CD4-positive, alpha-beta T cell treated with Interleukin-21 for 1 hour (primary cell): ENCODE measurements at places on chromosomes 16 and 17.

DNA sequence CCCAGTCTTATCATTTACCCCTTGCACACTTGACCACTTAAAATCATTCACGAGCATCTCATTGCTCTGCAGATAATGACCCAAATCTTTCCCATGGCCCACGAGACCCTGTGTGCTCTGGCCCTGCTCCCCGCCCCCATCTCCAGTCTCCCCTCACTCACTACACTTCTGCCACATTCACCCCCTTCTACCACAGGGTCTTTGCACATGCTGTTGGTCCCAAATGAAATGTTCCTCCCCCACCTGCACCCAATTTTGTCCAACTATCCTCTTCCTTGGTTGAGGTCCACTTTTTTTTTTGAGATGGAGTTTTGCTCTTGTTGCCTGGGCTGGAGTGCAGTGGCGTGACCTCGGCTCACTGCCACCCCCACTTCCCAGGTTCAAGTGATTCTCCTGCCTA, 39.2 kb downstream of the CCDC42 start:
- DNase-seq: no peak

DNA sequence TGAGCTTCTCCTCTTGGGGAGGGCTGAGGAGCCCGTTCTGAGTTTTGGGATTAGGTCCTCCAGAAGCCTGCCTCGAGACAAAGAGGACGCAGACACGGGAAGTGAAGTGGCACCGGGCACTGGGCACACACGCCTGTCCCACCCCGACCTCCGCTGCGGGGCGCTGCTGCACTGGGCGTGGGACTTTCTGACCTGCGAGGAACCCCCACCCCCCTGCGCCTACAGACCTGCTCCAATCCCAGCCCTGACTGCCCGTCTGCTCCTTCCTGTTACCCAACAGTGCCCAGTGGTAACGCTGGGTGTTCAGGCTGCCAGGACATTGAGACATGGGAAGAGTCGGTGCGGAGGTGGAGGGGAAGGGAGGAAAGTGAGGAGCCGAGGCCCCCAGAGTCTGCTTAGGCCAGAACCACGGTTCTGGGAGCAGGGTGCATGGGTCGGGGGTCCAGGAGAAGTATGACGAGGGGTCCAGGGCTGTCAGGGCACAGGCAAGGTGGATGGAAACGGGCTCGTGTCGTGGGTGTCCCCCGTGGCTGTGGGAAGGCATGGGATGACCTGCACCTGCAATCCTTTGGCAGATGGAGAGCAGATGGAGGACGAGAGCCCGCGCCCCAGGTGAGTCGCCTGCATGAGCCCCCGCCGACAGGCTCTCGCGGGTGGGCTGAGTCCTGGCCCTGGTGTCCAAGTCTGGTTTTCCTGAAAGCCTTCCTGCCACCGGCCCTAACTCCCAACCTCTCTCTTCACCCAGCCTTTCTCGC, 112.0 kb upstream of the CREBBP start:
- no peak for DNase-seq

DNA sequence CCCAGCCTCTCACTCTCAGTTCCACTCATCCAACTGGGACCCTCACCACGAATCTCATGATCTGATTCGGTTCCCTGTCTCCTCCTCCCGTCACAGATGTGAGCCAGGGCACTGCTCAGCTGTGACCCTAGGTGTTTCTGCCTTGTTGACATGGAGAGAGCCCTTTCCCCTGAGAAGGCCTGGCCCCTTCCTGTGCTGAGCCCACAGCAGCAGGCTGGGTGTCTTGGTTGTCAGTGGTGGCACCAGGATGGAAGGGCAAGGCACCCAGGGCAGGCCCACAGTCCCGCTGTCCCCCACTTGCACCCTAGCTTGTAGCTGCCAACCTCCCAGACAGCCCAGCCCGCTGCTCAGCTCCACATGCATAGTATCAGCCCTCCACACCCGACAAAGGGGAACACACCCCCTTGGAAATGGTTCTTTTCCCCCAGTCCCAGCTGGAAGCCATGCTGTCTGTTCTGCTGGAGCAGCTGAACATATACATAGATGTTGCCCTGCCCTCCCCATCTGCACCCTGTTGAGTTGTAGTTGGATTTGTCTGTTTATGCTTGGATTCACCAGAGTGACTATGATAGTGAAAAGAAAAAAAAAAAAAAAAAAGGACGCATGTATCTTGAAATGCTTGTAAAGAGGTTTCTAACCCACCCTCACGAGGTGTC, 26.6 kb downstream of the STH start:
- no peak for DNase-seq

- peak; percentile 8 for DNase-seq
Measured at GRCh38 chr17:48997103-48997826, at the start of gene IGF2BP1. Gene IGF2BP1, plus strand, starts transcription at chr17:48997385. Its CDS starts 361 bp downstream, at chr17:48997746.

DNA sequence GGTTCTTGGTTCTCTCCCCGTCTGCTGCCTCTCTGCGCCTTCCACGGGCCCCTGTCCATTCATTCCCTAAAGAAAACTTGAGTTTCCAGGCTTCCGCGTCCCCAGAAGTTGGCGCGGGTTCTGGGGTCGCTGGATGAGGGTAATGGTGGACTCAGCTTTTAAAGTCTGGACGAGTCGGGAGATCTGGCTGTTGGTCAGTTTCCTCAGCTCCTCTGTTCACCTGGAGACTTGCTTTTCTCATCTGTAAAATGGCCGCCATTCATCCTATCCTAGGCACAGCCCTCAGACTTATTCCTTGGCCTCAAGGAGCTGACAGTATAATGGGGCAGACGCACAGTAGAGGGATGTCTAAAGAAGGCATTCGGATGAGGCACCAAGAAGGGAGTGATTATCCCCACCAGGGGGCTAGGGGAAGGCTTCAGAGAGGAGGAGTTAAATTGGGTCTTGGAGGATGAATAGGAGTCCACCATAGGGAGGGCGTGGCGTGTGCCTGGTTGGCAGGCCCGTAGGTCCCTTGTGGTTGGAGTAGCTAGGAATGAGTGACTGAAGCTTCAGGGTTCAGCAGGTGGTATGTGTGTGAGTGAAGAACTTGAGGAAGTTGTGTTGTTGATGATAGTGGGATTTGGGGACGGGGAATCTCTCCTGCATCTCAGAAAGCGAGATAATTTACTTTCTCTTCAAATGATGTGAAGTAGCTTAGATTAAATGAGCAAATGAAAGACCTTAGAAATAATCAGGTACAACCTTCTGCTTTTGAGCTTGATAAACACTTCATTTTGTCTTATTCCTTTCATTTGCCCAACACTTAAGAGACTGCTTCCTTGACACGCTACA, 652 bp downstream of the VPS35L start:
- DNase-seq: peak; percentile 35

DNA sequence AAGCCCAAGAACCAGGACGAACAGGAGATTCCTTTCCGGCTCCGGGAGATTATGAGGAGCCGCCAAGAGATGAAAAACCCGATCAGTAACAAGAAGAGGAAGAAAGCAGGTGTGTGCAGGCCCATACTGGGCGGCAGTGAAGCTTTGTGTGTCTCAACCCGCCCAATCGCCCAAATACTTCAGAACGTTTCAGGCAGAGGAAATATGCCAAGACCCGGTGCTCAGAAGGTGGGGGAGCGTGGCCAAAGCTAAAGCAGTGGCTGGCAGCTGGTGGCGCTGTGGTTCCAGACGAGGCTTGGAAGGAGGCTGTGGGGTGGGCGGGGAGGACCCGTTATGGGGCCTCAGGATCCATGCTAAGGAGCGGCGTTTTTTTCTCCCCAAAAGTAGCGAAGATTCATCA, 1.2 kb downstream of the CCDC137 start:
- no peak for DNase-seq

- no peak for DNase-seq
Measured at GRCh38 chr17:52827526-52827925, 669.0 kb upstream of the CA10 start.

- no peak for DNase-seq
Measured at GRCh38 chr17:74408815-74409214, 23.1 kb upstream of the GPRC5C start.

DNA sequence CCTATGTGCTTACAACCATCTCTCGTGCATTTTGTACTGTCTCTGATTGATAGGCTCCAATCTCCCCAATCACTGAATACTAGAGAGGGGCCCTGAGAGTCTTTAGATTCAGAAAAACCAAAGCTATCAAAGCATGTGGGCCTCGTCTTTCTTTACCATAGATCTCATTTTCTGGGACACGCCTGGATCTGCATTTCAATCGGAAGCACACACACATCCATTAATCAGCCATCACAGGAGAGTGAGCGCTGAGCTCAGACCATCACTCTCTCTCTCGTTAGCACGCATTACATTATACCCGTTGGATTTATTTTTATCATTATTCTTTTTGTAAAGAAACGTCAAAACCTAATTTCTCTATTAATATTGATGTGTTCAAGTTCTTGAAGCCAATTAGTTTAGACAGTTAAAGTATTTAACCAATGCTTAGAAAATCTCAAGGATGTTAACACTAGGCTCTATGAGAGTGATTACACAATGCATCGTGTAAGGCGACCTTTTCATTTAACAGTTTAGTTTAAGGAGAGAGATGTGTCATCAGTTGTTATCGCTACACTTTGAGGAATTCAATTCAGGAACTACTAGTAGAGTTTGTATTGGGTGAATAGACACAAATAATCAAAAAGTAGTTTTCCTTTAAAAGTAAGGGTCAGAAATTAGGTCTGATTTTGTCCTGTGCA, 650.7 kb downstream of the CDH8 start:
- no peak for DNase-seq

DNA sequence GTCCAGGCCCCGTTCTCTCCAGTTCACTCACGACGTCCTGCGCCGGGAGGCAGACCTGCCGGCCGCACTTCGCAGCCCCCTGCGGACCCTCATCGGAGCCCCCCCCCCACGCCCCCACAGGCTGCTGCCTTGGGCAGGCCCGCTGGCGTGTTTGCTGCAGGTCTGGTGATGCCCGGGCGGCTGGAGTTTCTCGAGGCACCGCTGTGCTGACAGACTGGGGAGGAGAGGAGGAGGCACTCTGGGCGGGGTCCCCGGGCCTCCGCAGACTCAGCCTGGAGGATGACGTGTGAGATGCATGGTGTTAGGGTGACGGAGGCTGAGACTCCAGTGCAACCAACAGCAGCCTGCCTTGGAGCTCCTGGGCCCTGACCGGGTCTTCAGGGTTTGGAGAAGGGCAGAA, 24.1 kb downstream of the BAIAP2 start:
- DNase-seq: no peak

GRCh38 chr16:85206472-85207356, 94.4 kb upstream of the CIBAR2 start:
- DNase-seq: no peak

- DNase-seq: no peak
Measured at GRCh38 chr17:41511116-41511515, 5.7 kb upstream of the KRT13 start.

DNA sequence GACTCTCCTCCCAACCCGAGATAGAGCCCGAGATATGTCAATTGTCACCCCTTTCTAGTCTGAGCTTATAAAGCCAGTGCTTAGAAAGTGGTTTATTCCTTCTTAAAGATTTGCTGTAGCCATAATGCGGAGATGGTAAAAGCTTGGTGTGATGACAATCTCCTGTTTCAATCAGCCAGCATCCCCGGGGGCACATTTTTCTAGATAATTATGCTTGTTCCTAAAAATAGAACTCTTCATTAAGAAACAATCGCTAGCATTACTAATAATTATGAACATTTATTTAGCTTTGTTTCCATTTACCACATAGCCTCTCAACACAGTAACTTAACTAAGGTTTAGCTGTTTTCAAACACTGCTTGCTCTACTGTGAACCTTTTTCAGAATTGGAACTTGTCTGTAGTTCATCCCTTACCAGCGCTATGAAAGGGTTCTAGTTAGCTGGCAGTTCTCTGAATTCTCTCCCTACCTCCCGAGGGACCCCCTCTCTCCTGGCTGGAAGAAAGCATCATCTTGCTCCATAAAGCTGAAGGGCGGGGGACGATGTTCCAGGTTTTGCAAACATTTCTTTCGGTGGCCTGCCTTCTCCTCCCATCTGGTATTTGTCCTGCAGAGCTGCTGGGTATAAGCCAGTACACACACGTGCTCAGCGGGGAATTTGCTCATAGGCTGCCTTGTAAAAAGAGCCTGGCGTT, 922 bp upstream of the MRPL58 start:
- no peak for DNase-seq

DNA sequence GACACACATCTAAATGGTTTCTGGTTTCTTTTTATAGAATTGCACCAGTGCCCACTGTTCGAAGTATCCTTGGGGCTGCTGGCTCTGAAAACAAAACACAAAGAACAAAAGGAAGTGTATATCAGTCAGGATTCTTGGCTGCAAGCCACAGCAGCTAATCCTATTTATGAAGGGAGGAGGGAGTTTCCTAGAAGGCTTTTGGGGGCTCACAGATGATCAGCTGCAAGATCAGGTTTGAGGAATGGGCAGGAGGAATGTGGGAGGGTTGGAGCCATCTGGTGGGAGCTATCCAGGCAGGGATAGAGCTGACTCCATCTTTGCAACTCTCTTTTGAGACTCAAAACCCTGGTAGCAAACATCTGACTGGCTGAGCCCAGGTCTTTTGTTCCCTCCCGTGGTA, 118.3 kb upstream of the EEF2KMT start:
- DNase-seq: no peak

GRCh38 chr16:8831871-8832716, 34.5 kb downstream of the PMM2 start:
- no peak for DNase-seq

DNA sequence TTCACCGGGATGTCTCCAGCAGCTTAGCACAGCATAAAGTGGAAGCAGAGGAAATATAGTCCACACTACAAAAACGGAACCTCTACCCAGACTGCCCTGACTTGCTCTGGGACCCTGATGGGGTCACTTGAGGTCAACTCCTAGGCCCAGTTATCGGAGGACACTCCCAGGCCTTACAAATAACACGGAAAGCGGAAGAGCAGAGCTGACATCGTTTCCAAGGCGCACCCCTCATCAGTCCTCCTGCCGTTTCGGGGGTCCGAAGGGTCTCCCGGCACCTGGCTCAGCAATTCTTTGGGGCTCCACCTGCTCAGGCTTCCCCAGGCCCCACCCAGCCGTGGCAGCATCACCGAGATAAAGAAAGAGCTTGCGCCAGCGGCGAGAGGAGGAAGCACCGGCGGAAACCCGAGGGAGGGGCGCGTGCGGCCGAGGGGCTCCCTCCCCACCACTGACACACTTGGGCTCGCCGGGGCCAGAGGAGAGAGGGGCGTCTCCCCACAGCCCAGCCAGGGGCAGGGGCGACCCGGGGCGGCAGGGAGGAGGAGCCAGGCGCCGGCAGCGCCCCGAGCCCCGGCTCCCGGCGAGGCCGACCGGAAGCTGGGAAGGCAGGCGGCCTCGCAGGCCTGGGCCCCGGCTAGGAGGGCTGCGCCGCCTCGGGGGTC, 727 bp downstream of the CORO7 start:
- peak; percentile 80 for DNase-seq

GRCh38 chr16:8565498-8565897, 24.8 kb downstream of the TMEM114 start:
- DNase-seq: no peak

DNA sequence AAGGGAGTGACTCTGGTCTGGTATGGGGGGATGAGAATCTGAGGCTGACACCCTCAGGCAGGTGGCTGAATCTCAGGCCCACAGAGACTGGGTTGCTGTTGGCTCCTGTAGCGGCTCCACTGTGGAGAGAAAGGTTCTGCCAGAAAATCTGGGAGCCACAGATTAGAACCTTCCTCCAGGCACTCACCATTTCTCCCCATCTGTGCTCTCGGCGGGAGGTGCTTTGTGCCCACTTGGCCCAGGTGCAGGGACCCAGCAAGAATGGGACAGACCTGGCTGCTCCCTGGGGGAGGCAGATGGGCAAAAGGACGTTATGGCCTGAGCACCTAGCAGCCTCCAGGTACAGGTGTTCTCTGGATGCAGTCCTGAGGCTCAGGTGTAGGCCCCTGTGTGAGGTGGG, 20.1 kb downstream of the RAB11FIP3 start:
- DNase-seq: no peak

- DNase-seq: no peak
Measured at GRCh38 chr16:85062323-85062722, 34.7 kb downstream of the KIAA0513 start.
